ENCODE measurements at places on chromosomes 12 and 14.

DNA sequence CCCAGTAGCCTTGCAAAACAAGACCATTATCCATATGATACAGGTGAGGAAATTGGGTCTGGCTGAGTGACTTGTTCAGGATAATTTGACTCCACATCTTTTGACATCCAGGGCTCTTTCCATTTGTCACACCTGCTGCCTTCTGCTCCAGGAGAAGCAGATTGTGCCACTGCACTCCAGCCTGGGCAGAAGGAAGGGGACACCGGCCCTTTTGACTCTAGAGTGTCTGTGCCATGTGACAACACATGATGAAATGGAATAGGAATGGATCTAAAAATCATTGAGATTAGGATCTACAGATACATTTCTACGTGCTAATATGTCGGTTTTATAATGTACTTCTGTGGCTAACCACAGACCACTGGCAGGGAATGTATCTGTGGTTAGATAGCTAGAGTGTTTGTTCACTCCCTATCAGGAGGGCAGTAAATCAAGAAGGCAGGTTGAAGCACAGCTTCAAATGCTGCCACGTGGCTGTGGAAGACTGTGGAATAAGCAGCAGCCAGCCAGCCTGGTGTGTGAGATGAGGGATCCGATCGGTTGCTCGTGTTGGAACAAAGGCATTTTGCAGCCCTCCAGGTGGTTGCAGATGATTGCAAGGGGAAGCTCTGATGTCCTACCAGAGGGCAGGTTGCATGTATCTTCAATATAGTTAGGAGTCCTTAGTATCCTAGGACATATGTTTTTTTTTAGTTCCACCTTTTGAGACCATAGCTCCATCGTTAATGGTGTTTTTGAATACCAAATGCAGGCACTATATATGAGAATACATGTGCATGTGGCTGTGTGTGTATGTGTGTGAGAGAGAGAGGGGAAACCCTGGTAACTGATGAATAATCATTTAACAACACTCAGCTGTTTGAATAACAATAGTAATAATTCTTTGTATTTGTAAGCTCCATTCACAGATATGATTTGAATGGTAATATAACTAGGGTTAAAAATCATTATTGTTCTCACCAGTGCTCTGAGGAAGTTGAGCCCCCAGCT is 28.6 kb downstream of the EML1 start:
- peak; percentile 96 for DNase-seq

DNA sequence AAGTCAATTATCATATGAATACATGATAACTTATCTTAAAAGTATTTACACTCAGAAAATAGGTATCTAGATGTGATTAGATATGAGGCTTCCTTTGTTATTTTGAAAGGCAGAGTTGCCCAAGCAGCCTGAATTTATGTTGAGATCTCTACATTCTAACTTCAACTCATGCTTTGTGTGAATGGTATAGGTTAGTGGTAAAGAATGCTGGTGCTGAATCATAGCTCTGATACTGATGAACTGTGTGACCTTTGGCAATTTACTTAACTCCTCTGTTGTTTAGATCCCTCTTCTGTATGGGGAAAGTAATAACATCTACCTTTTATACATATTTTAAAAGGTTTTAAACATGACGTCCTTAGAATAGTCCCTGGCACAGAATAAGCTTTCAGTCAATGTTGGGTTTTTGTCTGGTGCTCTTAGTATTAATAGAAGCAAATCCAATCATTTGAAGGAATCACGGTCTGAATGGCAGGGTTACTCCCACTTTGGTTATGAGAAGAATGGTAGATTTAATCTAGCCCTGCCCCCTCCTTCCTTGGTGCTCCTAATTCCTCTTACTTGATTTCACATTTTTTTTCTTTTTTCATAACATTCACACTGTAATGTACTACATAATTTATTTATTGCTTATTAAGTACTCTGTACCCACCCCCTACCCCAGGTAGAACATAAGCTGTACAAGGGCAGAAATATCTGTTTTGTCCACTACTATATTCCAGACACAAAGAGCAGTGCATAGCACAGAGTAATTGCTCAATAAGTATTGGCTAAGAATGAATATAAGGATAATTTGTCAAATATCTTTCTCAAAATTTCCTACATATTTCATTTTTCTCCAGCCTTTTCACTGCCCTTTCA is 203.3 kb upstream of the KRR1 start:
- no peak for DNase-seq

- peak; percentile 3 for DNase-seq
These were observed 550 bp downstream of the GNG2 start for GRCh38 chr14:51860825-51861499.

GRCh38 chr12:123942911-123943648 is 29.6 kb downstream of the CCDC92 start:
- DNase-seq: no peak

- DNase-seq: no peak
These were observed 10.6 kb downstream of the GPR33 start for GRCh38 chr14:31477248-31477647.

DNA sequence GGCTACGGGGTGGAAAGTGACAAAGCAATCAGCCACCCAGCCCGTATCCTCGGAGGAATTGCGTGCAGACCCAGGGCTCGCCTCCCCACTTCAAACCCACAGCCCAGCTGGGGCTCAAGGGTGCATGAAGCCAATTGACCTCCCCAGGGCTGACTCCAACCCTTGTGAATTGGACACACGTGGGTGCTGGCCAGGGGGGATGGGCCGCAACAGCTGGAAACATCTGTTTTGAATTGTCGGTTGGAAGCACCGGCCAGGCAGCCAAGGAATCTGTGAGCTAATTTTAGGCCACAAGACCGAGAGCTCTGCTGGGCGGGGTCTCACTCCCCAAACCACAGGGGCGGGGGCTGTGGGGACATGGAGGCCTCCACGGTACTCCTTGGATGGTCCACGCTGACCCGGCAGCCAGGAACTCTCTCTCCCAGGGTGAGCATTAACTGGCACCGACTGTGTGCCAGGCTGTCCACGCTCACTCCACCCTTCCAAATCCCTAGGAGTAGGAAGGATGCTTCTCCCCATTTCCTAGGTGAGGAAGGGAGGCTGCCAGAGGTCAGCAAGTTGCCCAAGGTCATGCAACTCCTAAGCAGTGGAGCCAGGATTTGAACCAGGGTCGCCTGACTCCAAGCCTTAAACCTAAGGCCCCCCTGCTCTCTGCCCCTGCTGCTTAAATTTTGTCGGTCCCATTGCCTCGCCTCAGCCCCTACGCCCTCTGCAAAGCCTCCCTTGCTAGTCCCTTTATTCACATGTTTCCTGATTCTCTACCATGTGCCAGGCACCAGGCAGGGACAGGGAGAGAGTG is 11.9 kb upstream of the TMEM119 start:
- no peak for DNase-seq

GRCh38 chr12:25701290-25701689 is 148.2 kb upstream of the LMNTD1 start:
- no peak for DNase-seq

GRCh38 chr14:81211844-81212243 is 8.9 kb downstream of the GTF2A1 start:
- DNase-seq: peak; percentile 26

DNA sequence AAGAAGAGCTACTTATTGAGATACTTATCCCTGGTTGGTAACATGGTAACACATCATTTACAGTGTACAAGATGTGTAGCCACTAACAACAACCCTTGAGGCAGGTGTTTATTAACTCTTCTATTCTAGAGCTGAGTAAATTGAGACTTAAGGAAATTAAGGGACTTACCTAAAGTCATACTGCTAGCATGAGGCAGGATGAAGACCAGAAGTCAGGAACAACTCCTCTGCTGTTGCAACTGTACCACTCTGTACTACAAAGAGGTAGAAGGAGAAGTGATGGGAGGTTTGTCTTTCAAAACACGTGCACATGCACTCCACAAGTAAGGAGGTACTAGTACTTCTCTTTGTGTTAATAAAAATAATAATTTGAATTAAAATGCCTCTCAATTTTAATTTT is 79.9 kb downstream of the LLPH start:
- no peak for DNase-seq

GRCh38 chr12:13661005-13661887 is 320.2 kb downstream of the GRIN2B start:
- peak; percentile 58 for DNase-seq

GRCh38 chr12:111084158-111084557 is 163.8 kb upstream of the MYL2 start:
- DNase-seq: no peak

DNA sequence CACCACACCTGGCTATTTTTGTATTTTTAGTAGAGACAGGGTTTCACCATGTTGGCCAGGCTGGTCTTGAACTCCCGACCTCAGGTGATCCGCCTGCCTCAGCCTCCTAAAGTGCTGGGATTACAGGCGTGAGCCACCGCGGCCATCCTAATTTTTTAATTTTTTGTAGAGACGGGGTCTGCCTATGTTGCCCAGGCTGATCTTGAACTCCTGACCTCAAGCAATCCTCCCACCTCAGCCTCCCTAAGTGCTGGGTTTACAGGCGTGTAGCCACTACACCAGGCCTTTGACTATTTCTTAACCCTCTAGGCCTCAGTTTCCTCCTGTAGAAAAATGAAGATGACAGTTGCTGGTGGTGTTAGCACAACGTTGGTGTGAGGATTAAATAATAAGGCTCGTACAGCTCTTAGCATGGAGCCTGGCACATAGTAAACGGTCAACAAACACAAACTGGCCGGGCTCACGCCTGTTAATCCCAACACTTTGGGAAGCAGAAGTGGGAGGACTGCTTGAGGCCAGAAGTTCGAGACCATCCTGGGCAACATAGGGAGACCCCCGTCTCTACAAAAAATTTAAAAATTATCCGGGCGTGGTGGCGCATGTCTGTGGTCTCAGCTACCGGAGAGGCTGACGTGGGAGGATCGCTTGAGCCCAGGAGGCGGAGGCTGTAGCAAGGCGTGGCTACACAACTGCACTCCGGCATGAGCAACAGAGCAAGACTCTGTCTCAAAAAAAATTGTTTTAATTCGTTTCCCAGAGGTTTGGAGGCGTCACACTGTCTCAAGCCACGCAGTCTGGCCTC is 979 bp downstream of the DDX54 start:
- DNase-seq: no peak

- DNase-seq: no peak
These were observed 209.7 kb downstream of the SLC15A4 start for GRCh38 chr12:128613837-128614590.

- DNase-seq: peak; percentile 7
These were observed 164.6 kb upstream of the SLC16A7 start for GRCh38 chr12:59431266-59431665.

DNA sequence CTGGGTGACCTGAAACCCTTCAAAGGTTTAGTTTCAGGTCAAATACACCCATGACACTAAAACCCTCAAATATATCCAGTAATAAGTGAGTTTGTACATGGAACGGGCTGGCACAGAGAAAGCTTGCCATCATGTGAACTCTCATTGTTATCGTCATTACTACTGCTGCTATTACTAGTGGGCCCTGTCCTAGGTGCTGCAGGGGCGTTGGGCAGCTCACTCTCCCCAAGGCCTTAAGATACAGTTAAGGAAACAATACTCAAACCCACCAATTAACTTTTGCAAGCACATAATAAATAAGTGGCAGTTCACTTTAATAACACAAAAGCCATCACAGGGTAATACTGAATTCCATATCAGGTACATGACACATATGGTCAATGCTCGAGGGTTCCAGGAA is 71.3 kb downstream of the SPTB start:
- no peak for DNase-seq

GRCh38 chr14:34331728-34332623 is 130.1 kb downstream of the SPTSSA start:
- peak; percentile 54 for DNase-seq

DNA sequence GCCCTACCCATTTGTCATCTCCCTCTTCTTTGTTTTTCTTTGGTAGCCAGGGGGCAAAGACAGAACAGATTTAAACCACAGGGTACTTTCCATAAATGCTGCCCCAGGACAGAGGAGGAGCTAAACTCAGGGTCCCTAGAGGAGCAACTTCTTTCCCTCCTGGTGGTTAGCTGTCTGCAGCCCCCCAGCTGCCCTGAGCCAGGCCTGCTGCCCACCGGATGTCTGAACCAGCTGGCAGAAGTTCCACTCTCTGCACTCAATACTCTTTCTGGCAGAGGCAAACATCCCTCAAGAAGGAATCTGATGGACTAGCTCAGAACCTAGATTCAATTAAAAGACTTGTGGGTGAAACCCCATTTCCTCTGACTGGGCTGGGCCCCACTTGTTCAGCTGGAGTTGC is 10.7 kb downstream of the VDR start:
- no peak for DNase-seq

DNA sequence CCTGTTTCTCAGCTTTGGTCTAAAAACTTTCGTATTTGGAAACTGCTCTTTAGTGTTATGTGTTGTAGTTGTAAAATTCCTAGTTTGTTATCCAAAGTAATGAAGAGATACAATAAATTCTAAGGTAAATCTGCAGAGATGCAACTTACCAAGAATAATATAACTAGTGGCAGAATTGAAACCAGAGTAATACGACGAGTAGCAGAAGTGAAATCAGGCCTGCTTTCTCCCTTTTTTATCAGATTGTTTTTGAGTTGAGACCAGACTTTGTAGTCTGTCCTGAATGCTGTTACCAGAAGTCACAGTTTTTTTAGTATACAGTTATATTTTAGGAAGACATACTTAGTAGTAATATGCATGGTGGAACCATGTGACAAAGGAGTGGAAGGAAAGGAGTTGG is 12.5 kb downstream of the PAPOLA start:
- no peak for DNase-seq

DNA sequence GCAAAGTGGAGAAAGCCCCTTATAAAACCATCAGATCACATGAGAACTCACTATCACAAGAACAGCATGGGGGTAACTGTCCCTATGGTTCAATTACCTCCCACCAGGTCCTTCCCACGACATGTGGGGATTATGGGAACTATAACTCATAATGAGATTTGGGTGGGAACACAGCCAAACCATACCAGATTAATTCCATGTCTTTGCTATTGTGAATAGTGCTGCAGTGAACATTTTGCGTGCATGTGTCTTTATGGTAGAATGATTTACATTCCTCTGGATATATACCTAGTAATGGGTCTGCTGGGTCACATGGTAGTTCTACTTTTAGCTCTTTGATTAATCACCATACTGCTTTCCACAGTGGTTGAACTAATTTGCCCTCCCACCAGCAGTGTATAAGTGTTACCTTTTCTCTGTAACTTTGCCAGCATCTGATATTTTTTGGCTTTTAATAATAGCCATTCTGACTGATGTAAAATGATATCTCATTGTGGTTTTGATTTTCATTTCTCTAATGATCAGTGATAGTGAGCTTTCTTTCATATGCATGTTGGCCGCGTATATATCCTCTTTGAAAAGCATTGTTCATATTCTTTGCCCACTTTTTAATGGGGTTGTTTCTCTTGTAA is 29.7 kb upstream of the SAV1 start:
- no peak for DNase-seq

DNA sequence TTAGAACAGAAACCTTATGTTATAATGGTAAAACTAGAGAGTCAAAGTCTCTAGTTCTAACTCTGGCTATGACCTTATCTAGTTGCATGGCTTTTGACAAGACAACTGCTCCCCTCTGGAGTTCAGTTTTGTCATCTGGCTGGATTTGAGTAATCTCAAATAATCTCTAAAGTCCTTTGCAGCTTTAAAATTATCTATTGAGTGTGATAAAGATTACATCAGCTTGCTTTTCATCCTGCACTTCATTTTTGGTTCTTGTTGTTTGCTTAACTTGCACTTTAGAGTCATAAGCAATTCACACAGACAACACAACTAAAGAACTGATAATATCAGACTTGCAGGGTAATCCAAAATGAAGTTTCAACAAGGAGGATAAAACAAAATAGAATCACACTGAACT is 2.3 kb downstream of the AKAP5 start:
- no peak for DNase-seq

- DNase-seq: no peak
These were observed 38.5 kb downstream of the PPP2R5E start for GRCh38 chr14:63504648-63505047.

- no peak for DNase-seq
These were observed 137.1 kb downstream of the BRMS1L start for GRCh38 chr14:35963209-35963608.

GRCh38 chr12:64385468-64385867 is 5.1 kb downstream of the C12orf56 start:
- no peak for DNase-seq

Measured in SW480 (cell line).